ENCODE measurements at places on chromosomes 3 and 15.

GRCh38 chr15:94097552-94097951 is 133.8 kb upstream of the MCTP2 start:
- DNase-seq, result no peak

GRCh38 chr15:99427668-99428361 is 138.0 kb upstream of the MEF2A start:
- DNase-seq, result peak; percentile 40

DNA sequence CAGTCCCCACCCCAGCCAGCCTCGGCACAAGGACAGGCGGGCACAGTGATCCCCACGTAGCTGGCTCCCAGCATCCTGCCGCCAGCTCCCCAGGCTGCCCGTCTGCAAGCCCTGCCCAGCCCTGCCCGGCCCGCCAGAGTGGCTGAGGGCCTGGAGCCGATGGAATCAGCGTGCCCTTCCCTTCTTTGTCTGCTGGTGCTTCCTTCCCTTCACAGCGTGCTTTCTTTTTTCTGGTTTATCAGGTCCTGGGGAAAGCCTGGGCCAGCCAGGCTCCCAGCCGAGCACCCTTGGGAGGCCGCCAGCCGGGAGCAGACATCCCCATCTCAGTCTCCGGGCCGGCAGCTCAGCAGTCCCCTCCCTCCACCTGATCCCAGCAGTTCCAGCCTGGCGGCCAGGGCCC is 54.7 kb upstream of the SMAD6 start:
- no peak for DNase-seq

DNA sequence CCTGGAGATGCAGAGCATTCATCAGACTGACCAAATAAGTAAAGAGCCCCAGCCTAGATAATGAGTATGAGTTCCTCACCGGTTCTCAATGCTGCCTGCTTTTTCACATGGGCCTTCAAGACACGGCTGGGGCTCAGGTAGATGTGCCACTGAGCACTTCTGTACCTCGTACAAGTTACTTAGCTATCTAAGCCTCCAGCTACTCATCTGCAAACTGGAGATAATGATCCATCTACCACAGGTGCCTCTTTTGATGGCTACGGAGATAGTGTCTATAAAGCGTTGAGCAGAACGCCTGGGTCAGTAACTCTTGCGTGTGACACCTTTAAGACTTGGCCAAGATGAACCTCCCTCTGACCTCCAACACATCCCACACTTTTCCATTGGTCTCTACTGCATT is 56.3 kb downstream of the CCR4 start:
- no peak for DNase-seq

DNA sequence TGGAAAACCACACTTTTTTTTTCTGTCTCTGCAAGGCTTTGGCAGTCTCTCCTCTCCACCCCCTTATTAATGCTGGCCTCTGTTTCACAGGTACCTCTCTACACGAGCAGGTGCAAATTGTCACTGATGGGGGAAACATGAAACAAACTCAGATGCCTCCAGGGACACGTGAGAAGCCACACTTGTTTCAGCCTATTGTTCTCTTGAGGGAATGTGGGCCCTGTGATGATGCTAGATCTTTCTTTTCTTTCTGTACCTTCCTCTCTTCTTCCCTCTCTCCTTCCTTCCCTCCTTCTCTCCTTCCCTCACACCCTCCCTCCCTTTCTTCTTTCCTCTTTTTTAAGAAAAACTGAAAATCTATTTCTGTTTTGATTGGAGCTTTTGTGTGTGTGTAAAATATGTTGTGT is 5.7 kb upstream of the BLM start:
- no peak for DNase-seq

DNA sequence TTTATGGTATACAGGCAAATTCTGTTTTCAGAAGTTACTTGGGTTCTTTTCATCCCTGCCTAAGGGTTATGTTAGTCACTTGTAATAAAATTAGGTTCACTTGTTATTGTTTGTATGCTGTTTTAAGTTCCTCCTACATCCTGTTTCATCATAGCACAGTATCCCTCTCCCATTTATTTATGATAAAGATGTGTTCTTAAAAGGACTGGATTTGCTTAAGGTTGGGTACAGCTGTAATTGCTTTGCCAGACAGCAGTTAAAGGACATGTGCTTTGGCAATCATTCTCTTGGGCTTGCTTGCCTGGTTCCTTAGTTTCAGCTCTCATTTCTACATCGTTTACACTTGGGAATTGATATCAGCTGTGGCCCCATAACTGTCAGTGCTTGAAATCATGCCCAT is 11.7 kb downstream of the ATP2C1 start:
- DNase-seq, result no peak

- DNase-seq, result no peak
Observed at GRCh38 chr3:127978636-127979035, 63.6 kb downstream of the KBTBD12 start.

DNA sequence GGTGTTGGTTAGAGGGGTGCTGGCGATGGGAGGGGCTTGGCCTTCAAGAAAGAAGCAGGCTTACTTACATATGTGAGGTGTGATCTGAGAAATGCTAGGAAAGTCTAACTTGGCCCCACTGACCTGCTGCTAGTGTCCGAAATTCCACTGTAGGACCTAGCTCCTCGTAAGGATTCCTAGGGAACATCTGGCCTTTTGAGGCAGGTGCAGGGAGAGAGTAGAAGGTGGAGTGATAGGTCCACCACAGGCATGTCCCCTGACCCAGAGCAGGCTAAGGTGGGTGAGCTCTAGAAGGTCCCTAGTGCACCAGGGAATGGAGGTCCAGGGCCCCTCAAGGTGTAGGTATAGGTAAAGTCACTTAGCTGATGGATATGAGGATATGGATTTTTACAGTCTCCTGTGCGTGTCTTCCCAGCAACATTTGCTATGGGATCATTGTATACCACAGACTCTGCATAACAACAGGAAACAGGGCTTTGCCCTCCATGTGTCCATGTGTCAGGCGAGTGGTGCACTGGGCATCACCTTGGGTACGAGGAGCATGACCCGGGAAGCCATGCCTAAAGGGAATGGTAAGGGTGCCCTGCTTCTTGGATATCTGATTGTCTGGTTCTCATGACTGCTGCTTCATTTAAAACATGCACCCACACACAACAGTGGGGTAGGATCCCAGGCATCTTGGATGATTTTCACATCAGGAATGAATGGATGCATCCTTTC is 32.6 kb downstream of the POMGNT2 start:
- no peak for DNase-seq

DNA sequence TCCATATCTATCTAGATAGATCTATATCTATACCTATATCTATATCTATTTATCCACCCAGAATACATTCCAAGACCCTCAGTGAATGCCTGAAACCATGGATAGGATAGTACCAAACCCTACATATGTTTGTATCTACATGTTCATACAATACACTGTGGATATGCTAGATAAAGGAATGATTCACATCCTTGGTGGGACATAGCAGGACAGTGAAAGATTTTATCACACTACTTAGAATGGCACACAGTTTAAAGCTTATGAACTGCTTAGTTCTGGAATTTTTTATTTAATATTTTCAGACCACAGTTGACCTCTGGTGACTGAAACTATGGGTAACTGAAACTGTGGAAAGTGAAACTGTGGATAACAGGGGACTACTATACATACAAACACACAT is 198.8 kb upstream of the TTC14 start:
- no peak for DNase-seq

DNA sequence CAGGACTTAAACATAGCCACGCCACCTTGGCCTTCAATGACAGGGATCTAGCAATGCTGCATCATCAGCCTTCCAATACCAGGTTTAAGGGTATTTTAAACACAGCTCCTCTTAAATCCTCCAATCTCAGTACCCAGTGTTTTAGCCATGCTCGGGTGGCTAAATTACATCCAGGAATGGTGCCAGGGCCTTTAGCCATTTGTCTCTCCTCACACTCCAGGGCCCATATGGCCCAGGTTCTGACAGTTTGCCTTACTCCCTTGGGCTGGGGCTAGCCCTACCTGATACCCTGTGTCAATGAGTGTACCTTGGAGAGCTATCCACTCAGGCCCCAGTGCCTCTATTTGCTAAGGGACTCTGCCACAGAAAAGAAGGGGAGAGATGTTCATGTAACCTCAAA is 29.4 kb downstream of the ZNF589 start:
- no peak for DNase-seq

- no peak for DNase-seq
Observed at GRCh38 chr15:22811640-22812039, 25.2 kb downstream of the NIPA1 start.

DNA sequence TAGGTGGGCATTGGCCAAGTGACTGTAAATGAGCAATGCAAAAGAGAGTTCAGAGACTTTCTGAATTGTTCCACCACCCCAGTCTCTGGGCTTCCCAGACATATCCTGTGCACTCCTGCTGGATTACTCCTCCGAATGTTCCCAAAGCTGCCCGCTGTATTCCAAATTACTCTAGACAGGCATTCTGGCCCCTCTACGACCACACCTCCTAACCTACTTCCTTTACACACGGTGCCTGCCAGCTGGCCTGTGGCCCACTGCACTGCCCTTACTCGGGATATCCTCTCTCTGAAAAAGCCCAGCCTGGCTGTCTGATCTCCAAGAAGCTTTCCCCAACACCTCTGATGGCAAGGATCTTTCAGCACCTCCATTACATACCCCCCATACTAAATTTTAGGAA is 66.6 kb downstream of the DUT start:
- no peak for DNase-seq

- DNase-seq, result no peak
Observed at GRCh38 chr3:8441969-8442559, 59.6 kb upstream of the LMCD1 start.

GRCh38 chr3:142602619-142603385 is 6.6 kb downstream of the PLS1 start:
- no peak for DNase-seq

DNA sequence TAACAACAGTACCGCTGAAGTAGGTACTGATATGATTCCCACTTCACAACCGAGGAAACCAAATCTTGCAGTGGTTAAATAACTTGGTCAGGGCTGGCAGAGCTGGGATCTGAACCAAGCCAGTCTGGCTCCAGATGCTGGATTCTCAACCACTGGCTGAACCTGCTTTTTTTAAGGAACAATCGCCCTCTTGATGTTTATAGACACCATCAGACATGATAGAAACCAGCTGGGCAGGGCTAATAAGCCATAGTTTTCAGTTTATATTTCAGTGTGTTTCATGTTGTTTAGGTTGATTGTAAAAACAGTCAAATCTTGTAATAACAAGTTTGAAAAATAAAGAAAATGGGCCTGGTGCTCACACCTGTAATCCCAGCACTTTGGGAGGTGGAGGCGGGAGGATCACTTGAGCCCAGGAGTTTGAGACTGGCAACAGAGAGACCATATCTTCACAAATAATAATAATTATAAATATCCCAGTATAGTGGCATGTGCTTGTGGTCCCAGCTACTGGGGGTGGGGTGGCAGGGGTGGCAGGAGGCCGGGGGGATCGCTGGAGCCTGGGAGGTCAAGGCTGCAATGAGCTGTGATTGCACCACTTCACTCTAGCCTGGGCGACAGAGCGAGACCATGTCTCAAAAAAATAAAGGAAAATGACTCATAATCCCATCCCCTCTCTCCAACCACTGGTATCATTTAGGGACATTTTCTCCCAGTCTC is 36.7 kb downstream of the XYLB start:
- no peak for DNase-seq

GRCh38 chr3:115187149-115187757 is 40.2 kb upstream of the ZBTB20 start:
- DNase-seq, result no peak

DNA sequence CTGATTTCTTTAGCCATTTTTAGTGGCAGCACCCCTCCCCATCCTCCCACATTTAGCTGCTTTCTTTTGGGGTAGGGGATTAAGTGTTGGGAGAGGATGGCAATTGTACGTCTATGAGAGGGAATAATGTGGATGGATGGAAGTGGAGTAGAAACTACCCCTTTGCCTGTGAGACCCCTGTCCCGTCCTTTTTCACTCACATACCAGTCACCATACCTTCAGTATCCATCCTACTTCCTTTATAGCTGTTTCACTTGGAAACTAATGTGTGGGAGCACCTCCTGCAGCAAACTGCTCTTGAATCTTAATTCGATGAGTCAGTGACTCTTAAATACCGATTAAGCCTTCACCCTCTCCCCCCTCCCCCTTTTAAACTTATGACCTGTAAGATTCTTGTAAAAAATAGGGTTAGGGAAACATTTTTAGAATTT is 730 bp downstream of the SPRED1 start:
- DNase-seq, result no peak

- no peak for DNase-seq
Observed at GRCh38 chr15:74314795-74315438, 52.5 kb downstream of the CYP11A1 start.

DNA sequence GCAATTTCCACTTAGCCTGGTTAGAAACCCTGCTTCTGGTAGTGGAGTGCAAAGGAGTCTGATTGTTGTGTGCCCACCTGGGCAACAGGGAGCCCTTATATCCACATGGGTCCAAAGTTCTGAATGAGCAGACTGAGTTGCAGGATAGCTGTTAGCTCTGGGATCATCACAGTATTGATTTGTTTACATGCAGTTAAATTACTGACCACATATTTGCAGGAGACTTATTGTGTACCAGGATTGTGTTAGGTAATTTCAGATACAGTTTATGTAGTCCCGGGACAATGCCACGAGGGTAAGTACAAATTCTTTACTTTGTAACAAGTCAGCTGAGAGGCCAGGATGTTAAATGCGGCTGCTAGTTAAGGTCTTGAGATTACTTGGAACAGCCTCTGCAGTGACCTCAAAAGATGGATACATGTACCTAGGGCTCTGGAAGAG is 18.8 kb downstream of the ARHGEF26 start:
- DNase-seq, result no peak

GRCh38 chr3:5202222-5202621 is 14.7 kb downstream of the EDEM1 start:
- DNase-seq, result no peak

DNA sequence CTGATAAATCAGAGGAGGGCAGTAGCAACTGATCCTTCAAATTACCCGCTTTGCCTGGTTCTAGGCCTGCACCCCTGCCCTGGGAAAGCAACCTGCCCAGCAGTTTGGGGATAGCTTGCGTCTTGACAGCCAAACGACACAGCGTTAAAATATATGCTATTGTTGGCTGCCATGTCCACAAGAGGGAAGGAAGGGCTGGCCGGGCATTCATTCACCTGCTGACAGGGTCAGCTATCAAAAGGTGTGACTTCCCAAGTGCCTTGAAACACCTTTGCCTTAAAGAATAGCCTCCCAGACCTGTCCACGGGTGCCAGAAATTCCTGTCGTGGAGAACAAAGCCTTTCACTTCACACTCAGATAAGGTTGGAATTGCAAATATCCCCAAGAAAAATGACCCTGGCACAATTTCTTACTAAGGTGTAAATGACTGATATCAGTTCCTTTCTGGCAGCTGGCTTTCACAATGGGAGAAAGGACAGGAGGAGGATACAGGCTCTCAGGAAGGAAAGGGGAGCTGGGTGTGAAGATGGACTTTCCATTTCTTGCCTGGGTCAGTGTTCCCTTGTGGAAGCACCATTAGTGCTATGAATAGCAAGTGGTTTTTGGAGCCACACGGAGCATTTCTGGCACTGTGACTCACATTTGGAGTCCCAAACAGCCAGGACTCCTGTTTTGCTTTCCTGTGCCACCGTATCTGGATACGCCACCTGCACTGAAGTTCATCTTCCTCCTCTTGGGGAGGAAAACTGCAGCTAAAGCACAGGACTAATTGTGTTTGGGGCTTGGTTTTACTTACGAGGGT is 19.2 kb downstream of the ALDH1A3 start:
- DNase-seq, result no peak

Measured in spleen (tissue), 13 donors.